ENCODE measurements at places on chromosomes 11 and 22.

DNA sequence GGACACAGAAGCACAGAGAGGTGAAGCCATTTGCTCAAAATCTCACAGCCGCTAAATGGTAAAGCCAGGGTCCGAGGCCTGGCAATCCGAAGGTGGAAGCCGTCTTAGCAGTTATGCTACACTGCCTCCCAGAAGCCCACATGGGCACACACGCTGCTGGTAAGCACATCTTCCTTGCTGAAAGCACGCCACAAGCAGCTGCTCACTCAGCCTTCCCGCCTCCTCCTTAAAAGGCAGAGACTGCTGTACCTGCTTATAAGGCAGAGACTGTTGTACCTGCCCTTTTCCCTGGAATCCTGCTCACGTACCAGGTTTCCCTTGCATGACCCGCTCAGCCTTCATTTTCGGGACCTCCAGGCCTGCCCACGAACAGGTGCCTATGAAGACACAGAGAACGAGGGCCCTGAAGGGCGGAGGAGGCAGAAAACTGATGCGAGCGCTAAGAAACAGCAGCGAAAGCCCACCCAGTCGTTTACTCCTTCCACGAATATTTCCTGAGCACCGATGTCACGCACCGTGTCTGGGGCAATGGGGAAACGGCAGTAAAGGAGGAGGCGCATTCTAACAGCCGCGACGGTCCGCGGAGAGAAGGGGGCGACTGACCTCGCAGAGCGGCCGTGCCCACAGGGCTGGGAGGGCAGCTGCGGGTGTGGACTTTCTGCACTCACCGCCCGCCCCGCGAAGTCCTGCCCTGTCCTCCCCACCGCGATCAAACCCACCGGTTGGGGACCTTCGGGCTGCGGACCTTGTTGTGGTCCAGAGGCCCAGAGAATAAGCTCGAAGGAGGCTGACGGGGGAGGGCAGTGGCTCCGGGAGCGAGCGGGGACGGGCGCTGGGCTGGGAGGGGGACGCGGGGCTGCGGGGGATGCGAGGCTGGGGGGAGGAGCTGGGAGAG, 13.0 kb downstream of the SPATA19 start:
- no peak for DNase-seq

GRCh38 chr22:42160830-42161696, 30.5 kb upstream of the CYP2D6 start:
- DNase-seq: no peak

- no peak for DNase-seq
Observed at GRCh38 chr11:73156686-73157085, 14.6 kb upstream of the FCHSD2 start.

DNA sequence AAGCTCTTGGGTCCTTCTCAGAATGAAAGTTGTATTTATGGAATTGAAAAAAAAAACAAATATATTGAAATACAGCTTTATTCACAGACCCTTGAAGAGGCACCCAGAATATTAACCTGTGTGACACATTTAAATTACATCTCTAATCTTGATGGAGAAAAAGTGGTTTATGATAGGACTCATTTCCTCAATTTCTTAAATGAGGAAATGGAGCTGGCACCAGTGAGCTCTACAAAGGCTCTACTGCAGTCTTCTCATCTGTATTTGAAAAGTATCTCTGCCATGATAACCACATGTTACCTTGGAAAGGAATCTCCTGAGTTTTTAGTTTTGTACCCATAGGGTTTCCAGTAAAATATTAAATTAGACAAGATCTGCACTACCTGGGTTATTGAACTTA, 186.5 kb downstream of the HIPK3 start:
- no peak for DNase-seq

GRCh38 chr22:50719814-50720300, 18.1 kb upstream of the ACR start:
- no peak for DNase-seq

GRCh38 chr11:69603111-69603836, 37.7 kb upstream of the CCND1 start:
- DNase-seq: no peak

GRCh38 chr22:37284805-37285355, 2.6 kb downstream of the CYTH4 start:
- no peak for DNase-seq

DNA sequence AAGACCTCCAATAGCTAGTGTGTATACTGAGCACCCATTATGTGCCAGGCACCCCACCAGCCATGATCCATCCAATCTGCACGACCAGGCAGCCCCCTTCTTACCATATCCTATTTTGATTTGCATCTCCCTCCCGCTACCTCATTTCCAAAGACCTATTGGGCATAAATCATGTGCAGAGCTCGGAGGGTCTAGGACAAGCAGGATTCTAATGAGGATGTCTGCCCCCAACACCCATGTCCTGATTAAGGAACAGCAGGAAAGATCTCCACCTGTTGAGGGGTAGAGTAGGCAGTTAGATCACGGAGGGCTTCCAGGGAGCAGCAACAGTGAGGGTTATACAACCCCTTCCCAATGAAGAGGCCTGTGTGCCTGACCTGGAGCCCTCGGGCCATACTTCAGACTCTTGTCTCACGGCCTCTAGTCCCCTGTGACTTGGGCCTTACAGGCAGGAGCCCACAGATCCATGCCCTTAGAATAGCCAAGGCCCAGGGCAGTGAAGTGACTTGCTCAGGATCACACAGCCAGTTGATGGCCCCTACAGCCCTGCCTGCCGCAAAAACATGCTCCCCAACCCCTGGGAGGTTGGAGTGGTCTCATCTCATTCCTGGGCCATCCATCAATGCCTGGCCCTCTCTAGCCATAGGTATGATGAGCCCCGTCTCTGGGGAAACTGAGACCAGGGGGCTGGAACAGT, 3.5 kb downstream of the RAB3IL1 start:
- DNase-seq: no peak

- no peak for DNase-seq
Observed at GRCh38 chr22:45969414-45969799, 7.6 kb downstream of the WNT7B start.

DNA sequence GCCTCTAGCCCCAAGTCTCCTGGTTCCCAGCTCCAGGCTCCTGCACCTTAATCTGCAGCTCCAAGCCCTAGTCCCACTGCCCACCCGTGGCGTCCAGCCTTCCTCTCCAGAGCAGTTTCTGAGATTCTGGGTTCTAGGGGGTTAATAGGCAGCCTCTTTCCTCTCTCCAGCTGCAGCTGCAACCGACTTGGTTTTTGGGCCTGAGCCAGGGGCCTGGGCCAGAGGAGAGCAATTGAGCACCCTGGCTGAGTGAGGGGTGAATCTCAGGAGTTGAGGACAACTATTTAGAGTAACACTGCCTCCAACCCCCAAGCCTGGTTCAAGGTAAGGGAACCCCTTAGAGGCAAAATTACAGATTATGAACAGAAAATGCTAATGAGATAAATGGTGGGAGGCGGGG, 9.0 kb upstream of the CHRM1 start:
- no peak for DNase-seq

DNA sequence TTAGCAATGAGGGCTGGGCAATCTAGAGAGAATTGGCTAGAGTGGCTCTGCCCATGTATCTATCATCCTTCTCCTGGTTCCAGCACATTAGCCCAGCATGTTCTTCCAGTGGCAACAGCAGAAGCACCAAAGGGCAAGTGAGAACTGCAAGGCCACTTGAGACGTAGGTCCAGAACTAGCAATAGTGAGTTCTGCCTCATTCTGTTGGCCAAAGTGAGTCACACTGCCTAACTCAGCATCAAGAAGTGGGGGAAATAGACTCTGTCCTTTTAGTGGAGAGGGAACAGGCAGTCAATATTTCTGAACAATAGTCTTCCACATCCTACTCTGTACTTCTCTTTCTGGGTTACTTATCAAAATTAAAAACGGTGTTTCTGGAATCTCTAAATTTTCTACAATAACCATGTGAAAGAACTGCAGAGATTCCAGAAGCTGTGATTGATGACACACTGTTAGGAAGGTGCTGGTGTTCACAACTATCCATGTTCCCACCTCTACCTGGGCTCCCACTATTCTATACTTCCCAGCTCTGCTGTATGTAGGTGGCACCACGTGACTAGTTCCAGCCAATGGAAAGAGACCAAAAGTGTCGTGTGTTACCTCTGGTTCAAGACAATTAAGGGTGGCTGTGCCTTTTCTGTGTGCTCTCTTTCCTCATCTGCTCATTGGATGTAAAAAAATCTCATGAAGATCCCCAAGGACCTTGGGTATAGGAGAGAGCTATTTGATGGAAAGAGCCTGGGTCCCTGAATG, 23.4 kb upstream of the GRK3 start:
- no peak for DNase-seq

DNA sequence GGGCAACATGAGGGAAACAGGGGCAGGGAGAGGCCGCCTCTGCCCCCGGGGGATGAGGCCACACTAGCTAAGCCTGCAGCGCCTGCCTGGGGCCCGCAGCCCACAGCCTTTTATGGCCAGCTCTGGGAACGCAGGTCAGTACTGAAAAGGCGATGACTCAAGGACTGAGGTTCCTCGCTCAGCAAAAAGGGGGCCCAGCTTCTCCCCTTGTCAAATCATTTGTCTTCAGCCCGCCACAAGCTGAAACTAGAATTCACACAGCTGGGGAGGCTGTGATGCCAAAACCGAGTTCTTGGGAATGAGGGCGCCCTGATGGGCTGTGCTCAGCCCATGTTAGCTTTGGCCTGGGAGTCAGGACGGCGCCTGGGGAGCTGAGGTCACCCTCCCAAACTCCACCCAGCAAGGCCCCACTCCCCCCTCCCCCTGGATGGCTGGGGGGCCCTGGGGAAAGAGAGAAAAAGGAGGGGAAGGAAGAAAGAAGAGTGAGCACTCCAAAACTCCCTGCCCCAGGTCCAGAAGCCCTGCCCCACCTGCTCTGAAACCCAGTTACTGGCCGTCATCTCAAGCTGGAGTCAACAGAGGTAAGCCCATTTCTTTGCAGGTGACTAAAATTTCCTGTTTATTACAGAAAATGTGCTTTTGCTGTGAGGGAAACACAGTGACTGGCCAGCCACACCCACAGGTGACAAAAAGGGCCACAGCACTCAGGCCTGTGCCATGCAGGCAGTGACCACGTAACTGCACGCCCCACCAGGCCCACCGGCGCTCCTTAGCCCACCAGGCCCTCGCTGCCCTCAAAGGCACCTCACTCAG, 13.7 kb downstream of the EHD1 start:
- no peak for DNase-seq

DNA sequence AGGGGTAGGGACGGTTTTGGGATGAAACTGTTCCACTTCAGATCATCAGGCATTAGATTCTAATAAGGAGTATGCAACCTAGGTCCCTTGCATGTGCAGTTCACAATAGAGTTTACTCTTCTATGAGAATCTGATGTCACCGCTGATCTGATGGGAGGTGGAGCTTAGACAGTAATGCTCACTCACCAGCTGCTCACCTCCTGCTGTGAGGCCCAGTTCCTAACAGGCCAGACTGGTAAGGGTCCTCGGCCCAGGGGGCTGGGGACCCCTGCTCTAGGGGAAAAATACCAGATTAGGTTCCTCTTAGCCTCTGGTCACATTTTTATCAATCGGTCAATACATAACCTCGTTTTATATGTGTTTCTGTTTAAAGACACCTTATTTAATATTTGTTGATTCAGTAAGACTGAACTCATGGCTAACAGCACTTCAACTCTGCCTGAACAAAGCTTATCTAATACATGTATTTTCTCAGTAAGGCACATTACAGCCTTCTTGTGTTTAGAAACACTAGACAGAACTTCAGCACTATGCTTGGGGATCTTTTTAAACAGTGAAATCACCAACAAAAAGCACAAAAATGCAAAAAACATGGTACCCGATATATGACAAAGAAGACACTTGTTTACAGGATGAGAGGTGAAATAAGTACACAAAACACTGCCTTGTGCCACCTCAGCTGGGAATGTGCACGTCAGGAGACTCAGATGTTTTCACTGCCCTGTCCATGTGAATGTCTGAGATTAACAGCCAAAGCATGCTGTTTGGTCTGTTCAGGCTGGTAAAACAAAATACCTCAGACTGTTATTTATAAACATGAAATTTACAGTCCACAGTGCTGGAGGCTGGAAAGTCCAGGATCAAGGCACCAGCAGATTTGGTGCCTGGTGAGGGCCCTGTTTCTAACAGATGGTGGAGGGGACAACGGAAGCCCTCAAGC, 107.5 kb downstream of the USP35 start:
- no peak for DNase-seq

DNA sequence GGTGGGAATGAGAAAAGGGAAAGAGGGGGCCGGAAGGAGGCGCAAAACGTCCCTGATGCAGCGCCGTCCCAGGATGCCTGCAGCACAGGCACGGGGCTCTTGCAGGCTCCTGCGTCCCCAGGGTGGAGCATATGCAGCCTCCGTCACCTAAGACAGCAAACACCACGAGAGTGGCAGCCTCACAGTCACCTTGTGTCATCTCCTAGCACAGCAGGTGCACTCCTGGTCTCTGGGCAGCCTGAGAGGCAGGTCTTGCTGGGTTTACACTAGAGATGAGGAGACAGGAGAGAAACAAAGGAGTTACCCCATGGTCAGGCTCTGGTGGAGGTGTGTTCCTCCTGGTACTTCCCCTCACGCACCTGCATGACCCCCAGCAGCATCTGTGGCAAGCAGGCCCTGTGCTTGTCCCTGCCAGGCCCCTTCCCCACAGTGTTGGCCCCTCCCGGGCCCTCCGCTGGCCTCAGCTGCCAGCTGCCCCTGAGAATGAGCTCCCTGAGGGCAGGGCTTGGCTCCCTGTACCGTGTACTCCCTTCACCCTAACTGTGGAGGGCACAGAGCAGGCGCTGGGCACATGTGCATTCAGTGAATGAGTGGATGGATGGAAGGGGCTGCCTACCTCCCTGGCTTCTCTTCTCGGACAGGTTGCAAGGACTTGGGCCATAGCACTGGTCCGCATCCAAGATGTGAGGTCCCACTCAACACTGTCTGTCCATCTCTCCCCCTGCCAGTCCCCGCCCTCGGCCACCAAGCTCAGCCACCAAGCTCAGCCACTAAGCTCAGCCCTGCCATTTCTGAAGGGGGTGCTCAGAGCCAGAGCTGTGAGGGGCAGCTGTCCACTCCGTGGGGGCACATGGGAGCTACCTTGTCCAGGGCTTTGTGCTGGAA, 988.6 kb downstream of the BRD1 start:
- DNase-seq: no peak

GRCh38 chr11:113396690-113397089, 9.1 kb downstream of the ANKK1 start:
- no peak for DNase-seq

DNA sequence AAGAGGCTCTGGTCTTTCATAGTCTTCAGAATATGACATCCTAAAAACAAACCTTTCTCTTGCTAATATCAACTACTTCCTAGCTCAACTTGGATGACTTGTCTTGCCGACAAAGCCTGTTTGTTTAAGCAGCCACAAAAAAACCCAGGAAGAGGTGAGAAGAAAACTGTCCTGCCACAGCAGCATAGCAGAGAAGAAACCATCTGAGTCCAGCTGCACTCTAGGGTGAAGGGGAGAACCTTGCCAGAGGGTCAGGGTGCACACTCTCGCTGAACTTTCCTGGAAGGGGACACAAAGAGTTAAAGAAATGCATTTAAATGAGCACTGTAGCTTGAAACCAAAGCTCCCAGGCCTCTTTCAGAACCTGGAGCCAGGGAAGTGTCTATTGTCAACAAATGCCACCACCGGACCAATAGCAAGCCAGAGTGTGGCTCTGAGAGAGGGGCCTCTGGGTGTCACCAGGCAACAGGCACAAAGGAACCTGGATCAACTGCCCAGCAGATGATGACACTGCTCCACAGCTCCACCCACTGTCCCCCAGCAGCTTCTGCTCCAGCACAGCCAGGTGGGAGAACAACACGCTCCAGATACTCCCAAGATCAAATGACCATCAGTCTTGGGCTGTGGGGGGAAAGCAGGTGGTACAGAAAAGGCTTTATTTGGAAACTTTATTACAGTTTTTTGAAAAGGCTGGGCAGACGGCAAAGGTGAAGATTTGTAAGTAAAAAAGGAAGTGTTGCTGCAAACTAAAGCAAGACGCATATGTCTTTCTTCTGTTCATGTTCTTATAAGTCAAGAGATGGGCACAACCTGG, 105.7 kb downstream of the RASSF10 start:
- DNase-seq: peak; percentile 74

- DNase-seq: no peak
Observed at GRCh38 chr11:66904055-66904454, 47.2 kb downstream of the LRFN4 start.

Measured in NCI-H187 (cell line).